ENCODE measurements at places on chromosomes 2 and 18. TPM values are rescaled to one million over a fixed set of nuclear protein-coding genes. Genes with fewer than 3 reads are reported as not detected.

The LRP2 gene
- under 0.01 TPM for total RNA-seq

The ADAM23 gene
- 3.1 TPM for total RNA-seq

The G6PC2 gene
- total RNA-seq = not detected

The PDCD1 gene
- not detected for total RNA-seq

The GEN1 gene
- 2.8 TPM for total RNA-seq

The R3HDM1 gene
- total RNA-seq = 5.4 TPM

The TEKT4 gene
- not detected for total RNA-seq

The TMEM178A gene
- total RNA-seq = 0.26 TPM

The RBKS gene
- total RNA-seq = 1.3 TPM

The C1GALT1C1L gene
- total RNA-seq = 0.51 TPM

The SKOR2 gene
- not detected for total RNA-seq

The VWC2L gene
- not detected for total RNA-seq

The IL36RN gene
- total RNA-seq = not detected

The MYL12B gene
- 473 TPM for total RNA-seq

The SGPP2 gene
- not detected for total RNA-seq

The SLC14A1 gene
- total RNA-seq = 31.0 TPM

The NMUR1 gene
- total RNA-seq = 0.50 TPM
